ELR (cell line): ENCODE measurements at places on chromosomes 16 and 17.

DNA sequence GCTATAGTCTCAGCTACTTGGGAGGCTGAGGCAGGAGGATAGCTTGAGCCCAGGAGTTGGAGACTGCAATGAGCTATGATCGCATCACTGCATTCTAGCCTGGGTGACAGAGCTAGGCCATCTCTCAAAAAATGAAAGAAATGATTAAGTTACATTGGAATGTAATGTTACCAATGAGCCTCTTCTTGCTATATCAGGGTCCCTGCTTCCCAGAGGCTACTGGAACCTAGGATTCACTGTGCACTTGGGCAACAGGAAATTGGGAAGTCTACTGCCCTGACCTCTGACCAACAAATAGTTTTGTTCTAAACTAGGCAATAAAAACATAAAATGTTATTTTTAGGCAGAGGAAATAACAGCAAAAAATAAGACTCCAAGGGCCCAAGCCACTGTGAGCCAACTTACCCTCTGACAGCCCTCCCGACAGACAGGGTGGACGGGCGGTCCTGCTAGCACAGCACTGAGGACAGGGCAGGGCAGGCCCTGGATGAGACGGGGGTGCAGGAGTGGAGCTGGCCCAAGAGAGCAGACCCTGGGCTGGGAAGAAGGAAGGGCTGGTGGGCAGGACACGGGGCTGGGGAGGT lies 27.5 kb downstream of the NSMCE1 start:
- DNase-seq = peak; percentile 89

DNA sequence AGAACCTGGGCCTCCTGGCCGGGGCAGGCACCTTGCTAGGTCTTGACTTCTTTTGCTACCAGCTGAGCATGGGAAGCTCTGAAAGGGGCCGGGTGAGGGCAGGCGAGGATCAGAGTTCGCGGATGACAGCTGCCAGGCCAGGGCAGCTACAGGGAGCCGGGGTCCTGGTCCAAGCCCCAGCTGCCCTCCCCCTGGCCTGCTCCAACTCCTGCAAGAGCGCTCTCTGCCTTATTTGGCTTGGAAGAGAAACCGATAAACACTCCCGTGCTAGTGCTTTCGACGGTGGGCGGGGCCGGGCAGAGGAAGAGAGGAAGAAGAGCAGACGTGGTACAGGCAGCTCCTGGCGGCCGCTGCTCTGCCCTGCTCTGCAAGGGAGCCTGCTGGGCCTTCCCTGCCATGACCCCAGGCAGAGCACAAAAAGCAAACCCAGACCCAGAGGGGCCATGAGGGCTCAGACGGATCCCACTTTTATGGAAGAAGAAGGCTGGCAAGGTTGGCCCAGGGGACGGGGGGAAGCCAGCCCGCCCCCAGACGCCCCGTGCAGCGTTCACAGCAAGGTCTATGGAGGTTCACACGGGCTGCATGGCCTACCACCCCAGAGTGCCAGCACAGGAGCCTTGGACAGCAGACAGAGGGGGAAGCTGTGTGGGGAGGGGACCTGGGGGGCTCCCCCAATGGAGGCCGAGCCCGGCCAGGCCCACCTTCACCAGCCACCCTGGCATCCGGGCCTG lies 25.6 kb downstream of the PIEZO1 start:
- no peak for DNase-seq

GRCh38 chr17:42286411-42287221 lies 1.7 kb upstream of the STAT5A start:
- no peak for DNase-seq

- no peak for DNase-seq
These were observed 2.2 kb downstream of the PLA2G15 start for GRCh38 chr16:68247400-68247799.

- DNase-seq = peak; percentile 58
These were observed 15.7 kb downstream of the SLC52A1 start for GRCh38 chr17:5019475-5019956.

- DNase-seq = no peak
These were observed 1.0 kb downstream of the HOXB2 start for GRCh38 chr17:48543854-48544348.

- DNase-seq = no peak
These were observed 5.0 kb upstream of the KRT13 start for GRCh38 chr17:41510251-41511065.

GRCh38 chr17:17613708-17614114 lies 22.2 kb upstream of the PEMT start:
- DNase-seq = peak; percentile 77

- no peak for DNase-seq
These were observed 3.3 kb upstream of the USP31 start for GRCh38 chr16:23152386-23153178.

- no peak for DNase-seq
These were observed 3.9 kb downstream of the MRPL28 start for GRCh38 chr16:366476-366875.

GRCh38 chr17:62321451-62321850 lies 58.9 kb upstream of the EFCAB3 start:
- DNase-seq = peak; percentile 17

- no peak for DNase-seq
These were observed 51.8 kb downstream of the VAC14 start for GRCh38 chr16:70749006-70749678.

- DNase-seq = no peak
These were observed 19.2 kb downstream of the MXRA7 start for GRCh38 chr17:76691379-76692191.

GRCh38 chr17:8969901-8970300 lies 4.4 kb upstream of the PIK3R5 start:
- DNase-seq = no peak
